ENCODE measurements at places on chromosomes 1 and 21.
A peak's percentile ranks its signal among the peaks of the same experiment; 100 is the strongest.

DNA sequence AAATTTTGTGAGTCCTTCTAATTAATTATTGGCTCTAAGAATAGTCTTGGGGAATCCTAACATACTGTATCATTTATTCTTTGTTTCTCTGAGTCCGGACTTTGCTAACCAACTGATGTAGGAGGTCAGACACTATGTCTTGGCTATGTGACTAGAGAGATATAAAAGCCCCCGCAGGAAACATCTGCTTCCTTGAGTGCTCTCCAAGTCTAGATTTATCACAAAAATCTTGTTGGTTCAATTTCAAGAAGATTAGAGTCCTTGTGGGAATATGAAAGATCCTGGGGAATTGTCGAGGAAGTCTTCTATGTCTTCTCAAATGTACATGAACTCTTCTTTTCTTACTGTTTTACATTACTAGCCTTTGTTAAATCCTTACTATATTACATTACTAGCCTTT, 1712.5 kb downstream of the NCAM2 start:
- no peak for DNase-seq

- DNase-seq = no peak
Measured at GRCh38 chr1:229247871-229248270, 23.0 kb upstream of the RAB4A start.

- no peak for DNase-seq
Measured at GRCh38 chr1:237507005-237507404, 383.7 kb downstream of the ZP4 start.

DNA sequence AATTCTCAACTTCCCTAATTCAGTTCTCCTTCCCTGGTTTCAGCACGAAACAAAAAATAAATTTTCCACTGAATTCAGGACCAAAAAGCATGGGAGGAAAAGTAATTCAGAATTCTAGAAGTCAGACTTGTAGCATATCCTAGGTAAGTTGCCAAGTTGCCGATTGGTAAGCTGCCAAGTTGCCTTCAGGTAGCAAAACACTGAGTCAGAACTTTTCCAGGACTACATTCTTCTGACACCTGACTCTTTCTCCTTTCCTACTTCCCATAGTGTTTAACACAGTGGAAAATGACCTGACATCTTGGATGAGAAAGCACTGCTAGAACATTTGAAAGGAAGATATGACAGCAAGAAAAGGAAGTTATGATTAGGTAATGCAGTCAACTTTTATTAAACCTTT, 322.8 kb downstream of the SPATA17 start:
- no peak for DNase-seq

GRCh38 chr1:26079960-26080814, 12.8 kb upstream of the TRIM63 start:
- DNase-seq = no peak

- no peak for DNase-seq
Measured at GRCh38 chr1:196381544-196381943, 226.7 kb downstream of the KCNT2 start.

- no peak for DNase-seq
Measured at GRCh38 chr1:14570514-14570913, 28.0 kb upstream of the KAZN start.

DNA sequence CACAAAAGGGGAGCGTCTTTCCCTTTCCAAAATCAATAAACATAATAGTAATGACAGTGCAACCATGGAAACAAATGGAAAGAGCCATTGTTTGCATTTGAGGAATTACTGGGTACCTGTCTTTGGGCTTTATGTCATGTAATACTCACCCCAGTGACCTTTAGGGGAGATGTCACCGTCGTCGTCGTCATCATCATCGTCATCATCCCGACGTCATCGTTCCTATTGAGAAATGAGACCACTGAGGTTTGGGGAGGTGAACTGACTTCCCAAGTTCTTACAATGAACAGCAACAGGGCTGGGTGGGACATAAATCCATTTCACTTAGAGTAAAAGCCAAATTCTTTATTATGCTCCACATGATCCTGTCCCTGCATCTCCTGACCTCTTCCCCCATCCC, 168.9 kb upstream of the KAZN start:
- DNase-seq = no peak

GRCh38 chr1:182071924-182072323, 10.4 kb upstream of the ZNF648 start:
- no peak for DNase-seq

DNA sequence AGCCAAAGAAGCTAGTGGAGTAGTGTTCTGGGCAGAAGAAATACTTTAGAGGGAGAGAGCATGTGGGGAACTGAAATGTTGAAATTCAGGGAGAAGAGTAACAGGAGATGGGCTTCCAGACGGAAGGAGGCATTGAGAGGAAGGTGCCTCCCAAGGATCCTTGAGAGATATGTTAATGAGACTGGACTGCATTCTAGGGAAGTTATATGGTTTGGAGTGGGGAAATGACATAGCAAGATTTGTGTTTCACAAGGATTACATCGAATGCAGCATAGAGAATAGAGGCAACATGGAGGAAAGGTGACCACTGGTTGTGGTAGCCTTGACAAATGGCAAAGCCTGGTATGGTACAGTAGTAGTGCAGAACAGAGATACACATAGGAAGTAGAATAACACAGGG, 160.5 kb upstream of the HMCN1 start:
- no peak for DNase-seq

DNA sequence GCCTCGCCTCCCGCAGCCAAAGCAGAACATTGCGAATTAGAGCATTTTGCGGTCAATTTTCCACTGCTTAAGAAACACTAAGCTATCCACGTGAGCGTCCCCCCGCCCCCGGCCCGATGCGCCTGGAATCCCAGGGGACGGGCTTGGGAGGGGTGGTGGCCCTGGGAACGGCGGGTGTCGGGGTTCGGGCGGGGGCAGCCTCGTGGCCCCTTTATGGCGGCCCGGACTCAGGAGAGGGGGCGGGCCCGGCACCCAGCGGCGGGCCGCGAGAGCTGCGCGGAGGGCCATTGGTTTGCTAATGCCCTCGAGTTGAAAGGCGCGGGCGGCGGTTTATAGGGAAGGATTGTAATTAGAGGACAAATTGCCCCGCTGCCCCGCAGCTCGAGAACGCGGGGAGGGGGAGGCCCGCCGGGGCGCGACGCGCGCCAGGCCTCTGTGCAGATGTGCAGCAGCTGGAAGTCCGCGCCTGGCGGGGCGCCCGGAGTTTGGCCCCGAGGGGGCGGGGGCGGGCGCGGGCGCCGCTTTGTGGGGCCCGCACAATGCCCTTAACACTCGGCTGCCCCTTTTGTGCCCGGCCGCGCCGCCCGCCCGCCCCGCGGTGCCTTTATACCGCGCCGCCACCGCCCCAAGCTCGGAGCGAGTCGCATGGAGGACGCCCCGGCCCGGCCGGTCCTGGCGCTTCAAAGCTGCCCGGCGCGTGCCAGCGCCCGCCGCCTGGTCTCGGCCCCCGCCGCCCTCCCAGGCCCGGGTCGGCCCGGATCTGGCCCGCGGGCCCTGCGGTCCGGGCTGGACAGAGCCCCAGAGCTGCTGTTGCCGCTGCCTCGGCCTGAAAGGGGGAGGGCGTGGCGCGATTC, 1.9 kb upstream of the HES3 start:
- peak; percentile 39 for DNase-seq

DNA sequence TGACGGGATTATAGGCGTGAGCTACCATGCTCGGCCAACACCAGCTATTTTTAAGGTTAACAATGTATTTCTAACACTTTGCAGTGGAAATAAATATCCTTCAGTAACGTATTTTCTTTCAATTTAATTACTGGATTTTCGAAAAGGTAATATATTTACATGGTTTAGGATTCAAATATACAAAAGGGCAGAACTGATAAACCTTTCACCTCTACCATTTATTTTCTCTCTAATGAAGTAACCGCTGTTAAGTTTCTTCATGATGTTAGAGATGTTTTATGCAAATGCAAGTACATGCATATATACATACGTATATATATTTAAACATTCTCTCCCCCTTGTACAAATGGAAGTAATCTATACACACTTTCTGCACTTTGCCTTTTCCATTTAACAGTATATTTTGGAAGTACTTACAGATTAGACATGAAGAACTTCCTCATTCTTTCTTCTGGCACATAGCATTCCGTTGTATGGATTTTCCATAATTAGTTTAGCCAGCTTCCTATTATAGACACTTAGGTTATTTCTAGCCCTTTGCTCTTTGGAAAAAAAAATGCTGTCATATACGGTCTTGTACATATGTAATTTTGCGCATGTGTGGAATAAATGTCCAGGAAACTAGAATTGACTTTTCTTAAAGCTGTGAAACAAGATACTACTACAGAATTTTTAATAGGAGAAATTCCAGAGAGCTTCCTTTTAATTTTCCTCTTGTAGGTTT, 14.9 kb upstream of the HJV start:
- DNase-seq = peak; percentile 69

DNA sequence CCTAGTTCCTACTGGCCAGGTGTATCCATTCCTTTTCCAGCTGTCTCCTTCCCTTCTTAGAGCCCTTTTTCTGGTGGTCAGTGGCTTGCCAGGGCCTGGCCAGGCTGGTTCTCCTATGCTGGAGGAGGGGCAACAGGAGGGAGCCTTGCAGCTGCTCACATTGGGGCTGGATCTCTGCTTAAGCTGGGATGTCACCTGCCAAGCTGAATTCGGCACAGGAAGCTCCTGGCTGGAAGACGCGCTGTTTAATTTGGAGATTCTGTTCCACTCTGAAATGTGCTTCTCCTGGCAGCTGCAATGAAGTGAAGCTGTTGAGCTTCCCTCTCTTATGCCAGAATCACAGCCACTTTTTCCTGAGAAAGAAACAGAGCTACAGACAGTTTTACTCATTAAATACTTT, 56.0 kb upstream of the POU3F1 start:
- DNase-seq = no peak

GRCh38 chr1:181356505-181357340, 126.6 kb upstream of the CACNA1E start:
- DNase-seq = no peak

DNA sequence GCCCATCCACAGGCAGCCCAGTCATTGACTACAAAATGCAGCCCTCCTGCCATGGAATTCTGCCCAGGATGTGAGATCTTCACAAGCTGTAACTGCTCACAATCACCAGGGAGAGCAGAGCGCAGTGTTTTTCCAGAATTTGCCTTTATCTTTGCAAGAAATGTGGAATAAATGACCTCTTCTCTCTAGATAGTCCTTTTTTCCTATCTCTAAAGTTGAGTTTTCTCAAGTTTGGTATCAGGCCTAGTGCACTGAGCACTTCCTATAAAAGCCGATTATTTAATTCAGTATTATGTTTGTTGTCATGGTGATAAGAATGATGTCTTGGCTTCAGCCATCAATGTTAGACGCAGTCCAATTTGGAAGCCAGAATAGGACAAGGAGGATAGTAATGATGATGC, 246.9 kb upstream of the IRF2BP2 start:
- DNase-seq = no peak

GRCh38 chr1:27931759-27932158, 3.0 kb upstream of the SMPDL3B start:
- DNase-seq = no peak

GRCh38 chr1:65387821-65388220, 32.6 kb upstream of the LEPR start:
- DNase-seq = no peak

DNA sequence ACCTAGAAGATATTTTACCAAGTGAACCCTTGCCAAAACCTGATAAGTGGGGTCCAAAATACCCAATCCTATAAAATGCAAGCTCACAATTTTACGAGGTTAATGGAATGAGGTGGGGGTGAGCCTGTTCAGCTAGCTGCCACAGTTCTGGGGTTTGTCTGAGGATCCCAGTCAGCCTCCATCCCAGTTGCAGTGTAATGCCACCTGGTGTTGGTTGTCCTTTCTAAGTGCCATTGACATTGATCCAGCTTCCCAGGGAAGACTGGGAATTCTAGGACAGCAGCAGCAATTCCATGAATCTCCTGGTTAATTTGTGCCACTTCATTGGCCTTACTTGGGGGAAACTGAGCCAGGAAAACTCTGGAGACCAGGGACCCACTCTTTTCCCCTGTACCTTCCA, 298.3 kb downstream of the RWDD3 start:
- no peak for DNase-seq

DNA sequence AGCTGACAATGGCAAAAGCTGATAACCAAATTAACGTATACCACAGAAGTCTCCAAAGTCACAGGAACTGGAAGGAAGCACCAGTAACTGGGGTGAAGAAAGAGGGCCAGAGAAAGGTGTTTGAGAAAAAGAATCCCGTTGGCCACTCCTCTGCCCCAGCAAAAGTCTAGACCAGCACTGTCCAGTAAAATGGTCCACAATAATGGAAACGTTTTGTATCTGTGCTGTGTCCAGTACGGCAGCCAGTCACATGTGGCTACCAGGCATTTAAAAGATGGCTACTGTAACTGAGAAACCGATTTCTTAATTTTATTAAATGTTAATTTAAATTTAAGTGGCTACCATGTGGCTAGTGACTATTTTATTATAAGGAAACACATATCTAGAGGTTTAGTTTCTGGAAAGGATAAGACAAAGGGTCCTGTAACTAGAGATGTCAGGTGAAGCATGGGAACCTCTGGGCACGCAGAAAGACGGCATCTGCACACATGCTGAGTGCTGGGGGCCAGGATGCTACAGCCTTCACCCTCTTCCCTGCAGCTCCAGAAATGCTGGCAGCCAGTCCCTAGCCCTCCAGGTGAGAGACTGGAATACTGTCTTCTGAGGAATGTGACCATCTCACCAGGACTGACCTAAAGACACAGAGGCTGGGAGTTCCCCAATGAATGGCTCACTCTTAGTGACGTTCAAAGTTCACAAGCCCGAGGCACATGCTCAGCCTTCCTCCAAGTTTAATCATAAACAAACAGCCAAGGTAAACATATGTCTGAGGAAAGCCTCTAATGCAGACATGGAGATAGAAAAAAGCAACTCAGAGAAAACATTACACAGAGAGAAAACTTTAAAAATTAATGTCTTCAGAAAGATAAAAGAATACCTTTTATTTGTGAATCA, 50.7 kb downstream of the JAK1 start:
- DNase-seq = peak; percentile 80

- DNase-seq = no peak
Measured at GRCh38 chr1:183215936-183216335, 29.9 kb downstream of the LAMC2 start.

DNA sequence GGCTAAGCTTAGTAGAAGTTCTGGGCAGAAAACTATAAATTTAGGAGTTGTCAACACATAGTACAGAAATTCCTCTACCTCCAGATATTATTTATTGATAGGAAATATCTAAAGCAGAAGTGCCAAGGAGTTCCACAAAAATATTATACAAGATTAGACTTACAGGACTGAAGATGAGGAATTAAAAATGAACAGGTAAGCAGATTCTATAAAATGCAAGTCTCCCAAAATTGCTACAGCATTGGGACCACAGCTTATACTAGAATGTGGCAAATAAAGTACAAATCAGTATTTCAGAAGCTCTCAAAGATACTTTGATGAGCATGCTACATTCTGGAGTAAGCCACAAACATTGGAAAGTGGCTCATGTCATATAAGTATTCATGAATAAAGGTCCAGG, 50.1 kb upstream of the CACYBP start:
- no peak for DNase-seq

All from adipocyte (in vitro differentiated cells).